ENCODE measurements at places on chromosomes 1 and 21. TPM values are rescaled to one million over a fixed set of nuclear protein-coding genes. Genes with fewer than 3 reads are reported as not detected.

Gene ITLN1
- not detected for total RNA-seq

DNA sequence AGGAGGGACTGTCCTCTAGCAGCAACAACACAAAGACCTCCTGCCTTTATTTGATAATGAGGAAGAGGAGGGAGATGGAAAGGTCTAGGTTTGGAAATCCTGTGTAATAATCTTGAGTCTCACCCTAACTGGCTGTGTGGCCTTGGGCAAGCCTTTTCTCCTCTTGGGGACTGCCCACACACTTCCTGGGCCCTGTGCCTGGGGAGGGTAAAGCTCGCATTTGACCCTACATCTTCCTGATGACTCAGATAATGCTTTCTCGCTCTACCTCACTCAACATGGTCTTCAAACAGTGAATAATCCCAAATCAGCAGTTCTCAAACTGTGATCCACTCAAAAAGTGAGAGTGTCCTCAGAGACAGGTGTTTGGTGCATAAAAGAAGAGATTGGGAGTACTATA, 81.2 kb downstream of the VWA5B1 start:
- no peaks in the 10 kb centered on the region for H3K36me3 ChIP-seq
- H3K4me1 ChIP-seq: no peaks in the 10 kb centered on the region
- H3K27me3 ChIP-seq: no peaks in the 10 kb centered on the region
- DNase-seq: no peak

Gene SMIM34
- total RNA-seq: not detected

- no peaks in the 10 kb centered on the region for H3K4me1 ChIP-seq
- no peak for DNase-seq
- H3K27ac ChIP-seq: no peak overlapping the region
- H3K36me3 ChIP-seq: peaks cover 2% of the 10 kb centered on the region
- H3K27me3 ChIP-seq: no peaks in the 10 kb centered on the region
These were observed 80.6 kb downstream of the GON4L start for GRCh38 chr1:155776414-155776813.

GRCh38 chr1:1344655-1345361, 4.4 kb downstream of the DVL1 start:
- H3K4me3 ChIP-seq: no peak overlapping the region
- H3K27ac ChIP-seq: no peak overlapping the region
- DNase-seq: no peak
- peaks cover 13% of the 10 kb centered on the region for H3K36me3 ChIP-seq
- H3K27me3 ChIP-seq: no peaks in the 10 kb centered on the region

Gene LRRC53
- not detected for total RNA-seq

Gene FOXO6
- not detected for total RNA-seq

GRCh38 chr1:208131621-208132286, 112.4 kb downstream of the PLXNA2 start:
- H3K27ac ChIP-seq: no peak overlapping the region
- no peaks in the 10 kb centered on the region for H3K4me1 ChIP-seq
- no peak overlapping the region for H3K4me3 ChIP-seq
- H3K36me3 ChIP-seq: no peaks in the 10 kb centered on the region
- H3K27me3 ChIP-seq: peaks cover 4% of the 10 kb centered on the region

GRCh38 chr1:25392841-25393240, 27.8 kb downstream of the RHCE start:
- DNase-seq: no peak
- no peaks in the 10 kb centered on the region for H3K27me3 ChIP-seq
- H3K27ac ChIP-seq: no peak overlapping the region
- no peaks in the 10 kb centered on the region for H3K36me3 ChIP-seq
- no peak overlapping the region for H3K4me3 ChIP-seq

- no peaks in the 10 kb centered on the region for H3K36me3 ChIP-seq
- DNase-seq: no peak
- no peaks in the 10 kb centered on the region for H3K4me1 ChIP-seq
- no peak overlapping the region for H3K27ac ChIP-seq
These were observed 182.4 kb downstream of the TRABD2B start for GRCh38 chr1:47814612-47815395.

- no peak overlapping the region for H3K4me3 ChIP-seq
- H3K4me1 ChIP-seq: peaks cover 36% of the 10 kb centered on the region
- no peak for DNase-seq
- no peaks in the 10 kb centered on the region for H3K36me3 ChIP-seq
- no peaks in the 10 kb centered on the region for H3K27me3 ChIP-seq
These were observed 39.7 kb upstream of the WASF2 start for GRCh38 chr1:27529704-27530018.

DNA sequence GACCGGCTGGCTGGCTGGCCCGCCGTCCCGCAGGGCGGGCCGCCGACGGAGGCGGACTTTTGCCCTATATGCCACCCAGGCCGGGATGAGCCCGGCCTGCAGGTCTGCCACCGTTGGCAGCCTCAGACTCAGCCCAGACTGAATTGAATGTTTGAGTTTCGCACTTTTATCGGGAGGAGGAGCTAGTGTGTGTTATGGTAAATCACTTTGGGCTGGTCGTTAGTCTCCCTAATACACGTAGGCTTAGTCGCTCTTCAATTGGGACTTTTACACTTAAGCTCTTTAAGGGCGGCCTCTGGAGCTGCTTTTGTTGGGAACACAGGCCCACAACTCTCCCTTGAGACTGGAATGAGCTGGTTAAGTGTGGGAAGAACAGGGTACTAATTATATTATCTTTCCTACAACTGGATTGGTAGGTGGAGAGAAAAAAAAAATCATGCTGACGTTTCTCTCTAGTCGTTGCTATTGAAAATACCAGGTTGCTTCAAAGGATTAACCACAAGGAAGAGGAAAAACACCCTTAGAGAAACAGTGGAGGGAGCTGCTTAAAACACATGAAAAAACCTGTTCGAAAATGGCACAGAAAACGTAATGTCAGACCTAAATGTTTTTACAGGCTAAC, 1.4 kb upstream of the IRF2BP2 start:
- DNase-seq: peak; percentile 86
- peak overlapping the region; percentile 97 for H3K27ac ChIP-seq
- peaks cover 30% of the 10 kb centered on the region for H3K4me1 ChIP-seq
- no peaks in the 10 kb centered on the region for H3K27me3 ChIP-seq

- no peaks in the 10 kb centered on the region for H3K4me1 ChIP-seq
- H3K27me3 ChIP-seq: no peaks in the 10 kb centered on the region
- no peaks in the 10 kb centered on the region for H3K36me3 ChIP-seq
- H3K27ac ChIP-seq: no peak overlapping the region
These were observed 76.4 kb downstream of the FHAD1 start for GRCh38 chr1:15323351-15323988.

GRCh38 chr1:24871306-24871901, 58.7 kb downstream of the RUNX3 start:
- no peaks in the 10 kb centered on the region for H3K27me3 ChIP-seq
- H3K27ac ChIP-seq: no peak overlapping the region
- H3K4me1 ChIP-seq: no peaks in the 10 kb centered on the region
- H3K36me3 ChIP-seq: no peaks in the 10 kb centered on the region
- no peak for DNase-seq
- H3K4me3 ChIP-seq: no peak overlapping the region

DNA sequence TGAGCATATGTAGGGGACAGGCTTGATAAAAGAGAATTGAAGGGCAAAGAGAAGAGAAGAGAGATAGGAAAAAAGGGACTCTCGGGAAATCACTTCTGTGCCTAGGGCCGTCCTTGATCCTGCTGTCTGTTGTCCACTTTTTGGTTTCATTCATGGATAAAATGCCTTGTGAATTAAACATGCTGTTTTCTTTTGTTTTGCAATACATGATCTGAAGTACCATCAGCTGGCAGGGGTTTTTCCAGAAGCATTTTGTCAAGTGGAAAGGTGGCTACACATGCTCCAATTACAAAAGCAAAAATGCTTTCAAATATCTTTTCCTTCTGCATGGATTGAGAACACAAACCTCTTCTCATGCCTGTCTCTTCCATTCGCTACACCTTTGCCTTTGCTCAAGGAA, 361.7 kb downstream of the PDE4B start:
- no peak overlapping the region for H3K27ac ChIP-seq
- H3K36me3 ChIP-seq: no peaks in the 10 kb centered on the region
- no peak for DNase-seq
- no peaks in the 10 kb centered on the region for H3K27me3 ChIP-seq
- H3K4me3 ChIP-seq: no peak overlapping the region

GRCh38 chr1:234111458-234112142, 207.1 kb downstream of the SLC35F3 start:
- no peak overlapping the region for H3K27ac ChIP-seq
- no peaks in the 10 kb centered on the region for H3K27me3 ChIP-seq
- no peaks in the 10 kb centered on the region for H3K4me1 ChIP-seq
- H3K4me3 ChIP-seq: no peak overlapping the region
- no peaks in the 10 kb centered on the region for H3K36me3 ChIP-seq
- DNase-seq: no peak

DNA sequence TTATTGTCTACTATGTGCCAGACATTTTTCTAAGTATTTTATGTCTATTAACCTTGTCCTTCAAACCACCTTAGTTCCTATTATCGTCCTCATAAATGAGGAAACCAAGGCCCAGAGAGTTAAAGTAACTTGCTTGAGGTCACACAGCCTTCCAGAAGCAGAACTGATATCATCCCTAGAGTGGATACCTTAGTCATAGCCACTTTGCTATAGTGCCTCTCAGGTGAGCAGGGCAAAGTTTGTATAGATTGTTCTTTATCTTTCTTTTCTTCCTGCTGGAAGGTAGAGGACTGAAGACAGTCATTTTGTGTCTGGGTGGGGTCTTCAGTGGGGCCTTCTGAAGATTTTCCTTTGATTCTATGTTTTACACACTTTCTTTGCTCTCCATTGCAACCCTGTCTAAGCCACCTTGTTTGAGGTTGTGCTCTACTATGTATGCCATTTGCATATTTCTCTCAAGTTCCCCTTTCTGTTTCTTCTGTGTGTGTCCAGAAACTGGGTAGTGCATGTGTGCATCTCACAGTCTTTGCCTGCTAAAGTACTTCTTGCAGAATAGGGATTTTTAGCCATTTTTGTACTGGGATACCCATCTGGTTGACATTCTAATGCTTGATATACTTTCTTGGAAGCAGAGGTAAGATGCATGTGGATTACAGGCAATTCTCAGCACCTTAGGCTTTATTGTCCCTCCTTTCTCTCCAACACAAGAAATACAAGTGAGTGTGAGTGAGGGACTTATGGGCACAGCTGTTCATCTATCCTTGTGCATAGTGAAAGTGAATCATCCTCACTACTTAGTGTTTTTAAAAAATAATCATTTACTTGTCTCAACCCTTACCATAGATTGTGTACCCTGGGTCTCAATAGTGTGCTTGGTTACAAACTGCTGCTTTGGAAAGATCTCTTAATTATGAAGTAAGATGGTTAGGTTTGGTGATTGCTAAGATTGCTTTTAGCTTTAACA, 207.6 kb upstream of the HMCN1 start:
- no peak for DNase-seq
- H3K36me3 ChIP-seq: no peaks in the 10 kb centered on the region
- no peak overlapping the region for H3K4me3 ChIP-seq
- no peaks in the 10 kb centered on the region for H3K27me3 ChIP-seq
- no peaks in the 10 kb centered on the region for H3K4me1 ChIP-seq

GRCh38 chr1:11797525-11798216, 8.1 kb downstream of the MTHFR start:
- H3K27ac ChIP-seq: no peak overlapping the region
- H3K36me3 ChIP-seq: peaks cover 18% of the 10 kb centered on the region
- no peaks in the 10 kb centered on the region for H3K27me3 ChIP-seq
- no peak for DNase-seq

DNA sequence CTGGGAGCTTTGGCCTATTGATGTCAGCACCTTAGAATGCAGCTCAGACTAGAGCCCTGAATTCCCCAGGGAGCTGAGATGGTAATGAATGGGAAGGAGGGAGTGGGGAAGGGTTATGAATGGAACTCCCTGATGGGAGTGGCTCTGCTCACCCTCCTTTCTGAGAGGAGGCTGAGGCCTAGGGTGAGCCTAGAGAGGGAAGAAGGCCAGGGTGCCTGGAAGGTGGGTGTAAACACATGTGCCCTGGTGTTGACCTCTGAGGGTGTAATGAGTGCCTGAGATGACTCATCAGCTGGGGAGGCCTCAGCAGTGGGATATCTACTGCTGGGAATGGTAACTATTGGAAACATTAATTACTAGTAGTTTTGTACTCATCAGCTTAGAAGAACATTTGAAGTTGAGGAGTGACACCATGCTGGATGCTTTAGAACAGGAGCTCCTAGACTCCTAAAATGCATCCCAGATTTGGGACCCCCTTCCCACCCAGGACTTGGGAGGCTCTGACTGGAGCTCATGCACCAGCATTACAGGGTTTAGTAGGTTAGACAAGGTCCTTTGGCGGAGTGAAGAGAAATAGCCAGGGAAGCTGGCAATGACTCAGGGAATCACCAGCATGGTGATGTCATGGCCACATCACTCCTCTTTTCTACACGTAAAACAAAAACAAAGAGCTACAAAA, 16.0 kb upstream of the PIGV start:
- H3K4me1 ChIP-seq: no peaks in the 10 kb centered on the region
- peaks cover 58% of the 10 kb centered on the region for H3K36me3 ChIP-seq
- peak overlapping the region; percentile 25 for H3K27ac ChIP-seq
- no peak for DNase-seq
- H3K4me3 ChIP-seq: no peak overlapping the region

GRCh38 chr1:55304229-55304740, 89.1 kb upstream of the USP24 start:
- no peak overlapping the region for H3K27ac ChIP-seq
- no peak overlapping the region for H3K4me3 ChIP-seq
- H3K4me1 ChIP-seq: no peaks in the 10 kb centered on the region

DNA sequence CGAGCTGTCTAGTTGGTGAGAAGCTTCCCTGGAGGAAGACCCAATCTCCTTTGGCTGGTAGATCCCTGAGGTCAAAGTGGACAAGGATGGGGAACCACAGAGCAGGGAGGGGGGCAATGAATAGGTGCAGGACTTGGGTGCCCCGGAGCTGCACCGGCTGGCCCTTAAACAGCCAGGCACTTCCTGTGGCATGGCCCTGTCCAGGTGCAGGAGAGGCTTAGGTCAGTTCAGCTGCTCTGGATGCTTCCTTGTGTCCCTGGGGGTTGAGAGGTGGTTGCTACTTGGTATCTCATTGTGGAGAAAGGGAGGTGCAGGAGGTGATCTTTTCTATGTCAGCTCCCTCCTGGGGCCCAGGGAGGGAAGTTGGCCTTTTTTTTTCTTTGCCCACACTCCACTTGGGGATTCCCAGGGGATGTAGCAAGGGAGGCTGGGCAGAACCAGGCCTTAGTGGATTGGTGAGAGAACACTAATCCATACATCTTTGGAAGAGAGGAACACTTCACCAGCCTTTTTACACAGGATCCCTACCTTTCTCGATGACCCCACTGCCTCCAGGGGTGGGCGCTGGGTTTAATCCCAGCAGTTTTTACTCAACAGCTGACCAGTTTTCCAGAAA, 1.2 kb upstream of the ST3GAL3 start:
- H3K27me3 ChIP-seq: no peaks in the 10 kb centered on the region
- H3K36me3 ChIP-seq: peaks cover 3% of the 10 kb centered on the region
- DNase-seq: no peak
- H3K4me3 ChIP-seq: peak overlapping the region; percentile 92
